NCI-H1694 (cell line): ENCODE measurements at places on chromosomes 13 and 19.

GRCh38 chr13:113546571-113547237, 37.8 kb upstream of the TFDP1 start:
- DNase-seq, result no peak

GRCh38 chr19:51016798-51017683, 2.5 kb downstream of the KLK10 start:
- DNase-seq, result peak; percentile 4

DNA sequence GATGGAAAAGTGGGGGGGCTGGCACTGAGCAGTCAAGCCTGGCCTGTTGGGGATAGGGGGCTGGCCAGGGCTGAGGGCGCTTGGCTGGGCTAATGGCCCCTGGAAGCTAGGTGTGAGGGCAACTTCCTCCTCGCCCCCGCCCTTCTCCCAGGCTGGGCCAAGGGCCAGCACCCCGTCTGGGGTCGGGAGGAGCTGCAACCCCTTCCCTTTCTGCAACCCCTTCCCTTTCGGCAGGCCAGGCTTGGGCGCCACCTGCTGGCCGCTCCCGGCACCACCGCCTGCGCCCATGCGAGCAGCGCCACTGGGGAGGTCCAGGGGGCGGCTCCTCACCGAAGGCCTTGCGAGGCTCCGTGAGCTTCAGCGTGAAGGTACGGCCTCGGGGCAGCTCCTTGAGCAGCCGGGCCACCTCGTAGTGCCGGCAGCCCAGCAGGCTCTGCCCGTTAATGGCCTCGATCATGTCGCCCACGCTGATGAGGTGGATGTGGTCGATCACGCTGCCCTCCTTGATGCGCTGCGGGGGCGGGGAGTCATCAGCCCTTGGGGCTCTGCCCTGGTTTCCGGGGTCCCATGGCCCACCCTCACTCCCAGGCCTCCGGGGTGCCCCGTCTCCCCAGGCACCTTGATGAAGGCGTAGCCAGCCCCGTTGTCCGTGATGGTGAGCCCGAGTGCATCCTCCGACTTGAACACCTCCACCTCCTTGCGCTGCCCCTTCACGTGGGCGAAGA, 5.0 kb upstream of the PTGER1 start:
- no peak for DNase-seq

GRCh38 chr13:74023484-74023883, 110.7 kb downstream of the KLF12 start:
- DNase-seq, result no peak

DNA sequence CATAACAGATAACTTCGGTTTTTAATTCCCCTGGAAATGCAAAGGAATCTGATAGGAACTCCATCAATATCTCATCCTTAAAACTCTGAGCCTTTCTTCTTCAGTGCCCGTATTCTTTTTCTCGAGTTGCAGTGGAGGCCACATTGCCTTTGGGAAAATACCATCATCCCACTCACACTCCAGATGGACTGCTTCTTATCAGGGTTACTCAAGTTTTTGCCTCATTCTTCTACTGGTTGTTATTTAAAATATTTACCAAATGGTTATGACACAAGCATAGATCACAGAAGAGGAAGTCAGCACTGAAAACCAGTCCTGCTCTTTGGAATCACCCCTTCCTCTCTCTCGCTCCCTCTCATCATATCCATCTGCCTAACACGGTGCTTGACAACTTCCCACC, 1020.5 kb upstream of the SLC10A2 start:
- no peak for DNase-seq

DNA sequence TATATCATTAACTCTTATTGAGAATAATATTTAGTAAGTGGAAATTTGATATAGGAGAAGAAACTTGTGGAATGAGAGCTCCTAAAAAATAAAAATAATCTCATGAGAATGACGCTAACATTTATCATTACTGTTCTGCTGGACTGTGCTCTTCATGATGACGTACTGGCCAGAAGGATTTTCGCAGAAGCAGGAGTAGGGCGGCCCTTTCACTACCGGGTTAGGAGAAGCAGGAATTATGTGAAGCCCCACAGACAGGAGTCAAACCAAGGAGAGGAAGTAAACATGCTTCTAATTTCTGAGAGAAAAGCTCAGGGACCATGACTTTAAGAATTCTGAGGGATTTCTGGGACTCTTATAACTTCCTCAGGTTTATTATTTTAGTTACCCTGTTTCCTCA, 195.1 kb downstream of the VWA8 start:
- no peak for DNase-seq

DNA sequence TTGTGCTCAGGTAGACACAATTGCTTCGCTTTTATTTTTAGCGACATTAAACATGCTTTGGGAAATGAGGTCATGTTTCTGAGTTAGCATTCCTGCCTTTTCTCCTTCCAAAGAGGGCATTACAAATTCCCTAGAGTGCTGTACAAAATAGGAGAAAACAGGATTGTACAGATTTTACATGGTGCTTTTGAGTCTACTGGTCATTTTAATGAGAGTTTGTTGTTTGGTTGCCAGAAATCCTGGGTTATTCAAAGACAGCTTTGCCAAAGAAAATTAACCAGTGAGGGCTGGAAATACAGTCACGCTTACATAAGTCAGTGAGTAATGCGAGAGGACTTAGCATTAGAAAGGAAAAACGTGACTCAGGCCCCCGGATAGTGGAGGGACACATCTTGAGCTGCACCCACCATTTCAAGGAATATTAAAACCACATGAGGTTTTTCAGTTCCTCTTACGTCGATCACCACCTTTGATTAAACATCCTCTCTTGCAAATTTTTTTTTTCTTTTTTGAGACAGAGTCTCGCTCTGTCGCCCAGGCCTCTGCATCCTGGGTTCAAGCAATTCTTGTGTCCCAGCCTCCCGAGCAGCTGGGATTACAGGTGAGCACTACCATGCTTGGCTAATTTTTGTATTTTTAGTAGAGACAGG, 55.4 kb downstream of the SACS start:
- DNase-seq, result no peak

DNA sequence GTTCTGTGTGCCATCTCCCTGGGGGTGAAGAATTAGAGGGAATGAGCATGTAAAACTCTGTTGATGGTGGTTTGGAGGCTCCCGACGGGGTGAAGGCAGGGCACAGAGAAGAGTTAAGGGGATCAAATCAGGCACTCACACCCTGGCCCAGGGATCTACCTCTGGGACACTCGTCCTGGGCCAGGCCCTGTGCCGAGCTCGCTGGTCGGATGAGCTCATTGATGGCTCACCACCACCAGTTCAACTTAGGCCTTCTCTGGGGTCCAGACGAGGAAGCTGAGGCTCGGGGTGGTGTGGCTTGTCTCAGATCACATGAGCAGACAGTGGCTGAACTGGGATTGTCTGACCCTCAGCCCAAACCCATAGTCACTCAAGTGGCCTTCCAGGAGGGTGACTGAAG, 1.6 kb downstream of the NACC1 start:
- DNase-seq, result no peak

- DNase-seq, result no peak
These were observed 326.0 kb upstream of the SPRY2 start for GRCh38 chr13:80666782-80667552.

DNA sequence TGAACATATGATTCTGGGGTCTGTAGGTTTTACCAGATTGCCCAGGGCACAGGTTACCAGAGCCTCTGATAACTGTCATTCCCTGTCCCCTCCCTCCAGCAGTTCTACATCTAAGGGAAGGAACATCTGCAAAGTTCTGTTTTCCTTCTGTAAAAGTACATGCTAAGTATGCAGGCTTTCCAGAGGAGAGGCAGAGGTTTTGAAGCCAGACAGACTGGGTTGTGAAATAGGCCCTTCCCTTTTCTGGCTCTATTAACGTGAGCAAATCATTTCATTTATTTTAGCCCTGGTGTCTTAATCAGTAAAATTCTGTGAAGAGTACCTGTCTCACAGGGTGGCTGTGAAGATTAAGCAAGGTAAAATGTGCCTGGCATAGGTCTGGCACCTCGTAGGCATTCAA, 66.1 kb upstream of the C1QTNF9 start:
- no peak for DNase-seq

- no peak for DNase-seq
These were observed 28.4 kb downstream of the ZNF823 start for GRCh38 chr19:11710313-11710712.

DNA sequence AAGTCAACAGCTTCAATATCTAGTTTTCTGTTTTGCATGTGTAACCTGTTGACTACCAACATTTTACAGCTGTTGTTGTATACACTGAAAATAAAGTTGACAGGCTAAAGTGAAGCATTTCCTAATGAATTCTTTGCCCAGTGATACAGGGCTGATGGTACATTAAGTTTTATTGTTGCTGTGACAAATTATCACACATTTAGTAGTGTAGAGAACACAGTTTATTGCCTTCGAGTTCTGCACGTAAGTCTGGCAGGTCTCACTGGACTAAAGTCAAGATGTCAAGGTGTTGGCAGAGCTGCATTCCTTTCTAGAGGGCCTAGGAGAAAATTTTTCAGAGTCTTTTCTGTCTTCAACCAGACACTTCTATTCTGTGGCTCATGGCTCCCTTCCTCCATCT, 184.2 kb downstream of the SLITRK6 start:
- DNase-seq, result no peak

DNA sequence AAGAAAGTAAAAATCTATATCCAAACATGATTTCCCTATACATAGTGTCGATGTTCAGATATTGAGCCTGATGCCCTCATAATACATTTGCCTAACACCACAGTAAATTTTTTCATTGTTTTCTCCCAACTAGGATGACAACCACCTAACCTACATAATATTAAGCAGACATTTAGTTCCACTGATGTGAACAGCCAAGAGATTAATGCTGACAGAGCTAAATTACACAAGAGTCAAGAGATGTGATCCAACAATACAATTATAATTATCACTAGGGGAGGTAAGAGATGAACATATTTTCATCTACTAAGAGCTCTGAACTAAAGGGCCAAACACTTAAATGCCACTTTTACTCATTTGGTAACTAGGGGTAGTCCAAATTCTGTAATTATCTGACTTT, 145.9 kb downstream of the DACH1 start:
- DNase-seq, result no peak

DNA sequence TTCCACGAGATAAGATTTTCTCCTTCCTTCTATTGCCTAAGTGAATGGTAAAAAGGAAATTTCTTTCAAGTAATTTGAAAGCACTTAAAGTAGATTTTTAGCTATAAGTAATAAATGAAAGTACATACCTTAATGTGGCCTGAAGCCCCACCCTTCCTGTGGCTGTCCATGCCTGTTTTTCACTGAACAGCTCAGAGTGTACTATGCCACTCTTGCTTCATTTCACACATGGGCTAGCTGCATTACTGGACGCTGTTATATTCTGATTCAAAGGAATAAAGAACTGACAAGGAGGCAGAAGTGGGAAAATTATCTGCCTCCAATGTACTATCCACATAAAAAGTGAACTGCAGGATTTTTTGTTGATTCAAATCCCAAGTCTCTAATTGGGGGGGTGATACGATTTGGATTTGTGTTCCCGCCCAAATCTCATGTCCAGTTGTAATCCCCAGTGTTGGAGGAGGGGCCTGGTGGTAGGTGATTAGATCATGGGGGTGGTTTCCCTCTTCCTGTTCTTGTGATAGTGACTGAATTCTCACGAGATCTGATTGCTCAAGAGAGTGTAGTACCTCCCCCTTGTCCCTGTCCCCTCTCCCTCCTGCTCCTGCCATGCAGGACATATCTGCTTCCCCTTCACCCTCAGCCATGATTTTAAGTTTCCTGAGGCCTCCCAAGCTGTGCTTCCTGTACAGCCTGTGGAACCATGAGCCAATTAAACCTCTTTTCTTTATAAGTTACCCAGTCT, 154.7 kb upstream of the SGCG start:
- DNase-seq, result no peak

GRCh38 chr19:30799865-30800755, 427.9 kb downstream of the ZNF536 start:
- no peak for DNase-seq

DNA sequence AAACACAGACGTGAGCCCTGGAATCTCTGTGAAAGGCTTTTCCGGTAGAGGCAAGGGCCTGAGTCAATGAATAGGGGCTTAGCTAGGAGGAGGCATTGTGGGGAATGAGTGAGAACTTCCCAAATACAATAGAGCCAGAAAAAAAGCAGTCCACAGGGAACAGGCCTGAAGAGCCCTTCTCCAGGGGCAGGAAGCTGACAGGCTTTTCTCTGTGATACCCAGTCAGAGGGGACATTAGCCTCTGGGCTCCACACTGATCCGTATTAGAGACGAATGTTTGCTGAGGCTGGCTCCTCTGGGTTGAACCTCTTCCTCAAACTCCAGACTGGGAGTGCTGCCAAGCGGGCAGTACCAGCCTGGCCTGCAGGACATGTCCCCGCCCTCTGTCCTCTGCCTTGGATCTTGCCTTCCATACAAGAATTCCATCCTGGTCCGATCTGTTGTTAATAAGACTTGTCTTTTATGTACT, 2.3 kb downstream of the DHRS12 start:
- no peak for DNase-seq

GRCh38 chr19:49422407-49423070, 702 bp downstream of the PTH2 start:
- DNase-seq, result peak; percentile 71

DNA sequence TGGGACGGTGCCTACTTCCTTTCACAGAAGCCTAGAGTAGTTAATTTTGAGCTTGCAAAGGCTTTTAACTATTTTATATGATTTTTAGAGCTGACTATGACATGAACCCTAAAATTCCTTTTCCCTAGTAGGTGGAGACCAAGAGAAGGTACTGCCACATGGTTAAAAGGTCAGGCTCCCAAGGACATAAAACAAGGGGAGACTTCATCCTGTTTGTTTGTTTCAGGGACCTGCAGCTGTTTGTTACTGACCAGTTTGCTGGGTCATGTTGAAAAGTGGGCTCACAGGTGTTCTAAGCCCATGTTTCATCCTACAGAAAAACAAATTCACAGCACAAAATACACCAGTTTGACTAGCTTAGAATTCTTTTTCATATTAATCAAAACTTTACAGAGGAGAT, 3.9 kb upstream of the ZNF460 start:
- no peak for DNase-seq

DNA sequence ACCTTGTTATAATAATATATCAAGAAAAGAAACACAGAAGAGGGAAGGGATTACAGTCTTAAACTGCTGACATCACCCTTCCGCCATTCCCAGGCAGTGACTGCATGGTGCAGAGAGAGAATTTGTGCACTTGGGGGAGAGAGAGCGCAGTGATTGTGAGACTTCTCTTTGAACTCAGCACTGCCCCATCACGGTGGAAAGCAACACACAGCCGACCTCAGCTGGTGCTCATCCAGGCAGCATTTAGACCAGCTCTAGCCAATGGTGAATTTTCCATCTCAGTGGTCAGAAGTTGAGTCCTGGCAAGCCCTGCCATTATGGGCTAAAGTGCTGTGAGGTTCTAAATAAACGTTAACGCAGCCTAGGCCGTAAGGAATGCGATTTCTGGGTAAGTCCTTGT, 1681.5 kb downstream of the EFNB2 start:
- DNase-seq, result no peak

- DNase-seq, result no peak
These were observed 48.4 kb downstream of the USPL1 start for GRCh38 chr13:30666113-30666512.

DNA sequence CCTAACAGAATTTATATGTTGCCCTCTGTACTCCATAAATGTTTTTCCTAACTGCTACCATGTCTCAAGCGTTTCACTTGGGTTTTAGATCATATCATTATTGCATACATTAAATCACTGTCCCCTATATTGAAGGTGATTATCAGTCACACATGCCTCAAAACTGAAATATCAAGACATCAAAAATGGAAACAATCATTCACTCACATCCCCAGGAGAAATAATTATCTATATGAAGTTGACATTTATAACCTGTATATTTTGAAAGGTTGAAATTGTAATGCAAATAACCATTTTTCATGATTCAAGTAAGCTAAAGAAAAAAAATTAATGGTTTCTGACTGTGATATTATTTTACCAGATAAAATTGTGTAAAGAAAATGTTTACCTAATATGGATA, 1695.0 kb downstream of the SLITRK1 start:
- no peak for DNase-seq

GRCh38 chr13:78596399-78596735, 7.0 kb downstream of the POU4F1 start:
- DNase-seq, result no peak
